Brain (organoid and tissue), 16 donors: ENCODE measurements at places on chromosomes 3 and 15. TPM values are rescaled to one million over a fixed set of nuclear protein-coding genes. Genes with fewer than 3 reads are reported as not detected.

Gene P2RY12
- polyA plus RNA-seq = 3.1 TPM

Gene C3orf85
- not detected for polyA plus RNA-seq

Gene GP9
- polyA plus RNA-seq = not detected

Gene CELSR3
- 23.1 TPM for polyA plus RNA-seq

Gene KLHL18
- polyA plus RNA-seq = 12.1 TPM

Gene SPINK8
- polyA plus RNA-seq = 1.4 TPM

Gene ADAMTS9
- 2.7 TPM for polyA plus RNA-seq

Gene GATA2
- 3.7 TPM for polyA plus RNA-seq

Gene ZKSCAN7
- polyA plus RNA-seq = 6.8 TPM

Gene KNG1
- polyA plus RNA-seq = 0.15 TPM

Gene EFL1
- polyA plus RNA-seq = 17.7 TPM

Gene CLRN1
- not detected for polyA plus RNA-seq

Gene SH2D7
- not detected for polyA plus RNA-seq

Gene SLC28A2
- not detected for polyA plus RNA-seq

Gene CSPG4
- 11.3 TPM for polyA plus RNA-seq

Gene HOMER2
- polyA plus RNA-seq = 12.1 TPM

Gene NANOGP8
- polyA plus RNA-seq = not detected

Gene RTP3
- polyA plus RNA-seq = not detected

Gene SCAANT1
- not detected for polyA plus RNA-seq

Gene LDHAL6B
- not detected for polyA plus RNA-seq

Gene BTLA
- polyA plus RNA-seq = not detected
